ENCODE measurements at places on chromosomes 16 and 17.

- no peak for DNase-seq
These were observed 42.0 kb upstream of the TMC5 start for GRCh38 chr16:19375561-19376158.

GRCh38 chr17:16888413-16889087 is 83.4 kb downstream of the TNFRSF13B start:
- no peak for DNase-seq

DNA sequence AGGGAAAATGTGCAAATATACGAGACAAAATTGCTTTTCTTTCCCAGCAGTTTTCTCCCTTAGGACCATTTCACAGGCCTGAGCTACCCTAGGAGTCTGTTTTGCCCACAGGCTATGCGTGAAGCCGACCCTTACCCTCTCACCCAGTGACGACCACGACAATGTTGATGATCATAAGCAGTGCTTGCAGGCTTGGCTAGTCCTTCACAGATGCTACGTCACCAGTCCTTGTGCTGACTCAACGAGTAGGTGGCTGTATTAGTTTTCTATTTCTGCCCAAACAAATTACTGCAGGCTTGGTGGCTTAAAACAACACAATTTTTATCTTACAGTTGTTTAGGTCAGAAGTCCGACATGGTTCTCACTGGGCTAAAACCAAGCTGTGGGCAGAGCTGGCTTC is 574.6 kb upstream of the HSBP1 start:
- DNase-seq: no peak

GRCh38 chr16:24858219-24859041 is 12.7 kb downstream of the SLC5A11 start:
- no peak for DNase-seq

DNA sequence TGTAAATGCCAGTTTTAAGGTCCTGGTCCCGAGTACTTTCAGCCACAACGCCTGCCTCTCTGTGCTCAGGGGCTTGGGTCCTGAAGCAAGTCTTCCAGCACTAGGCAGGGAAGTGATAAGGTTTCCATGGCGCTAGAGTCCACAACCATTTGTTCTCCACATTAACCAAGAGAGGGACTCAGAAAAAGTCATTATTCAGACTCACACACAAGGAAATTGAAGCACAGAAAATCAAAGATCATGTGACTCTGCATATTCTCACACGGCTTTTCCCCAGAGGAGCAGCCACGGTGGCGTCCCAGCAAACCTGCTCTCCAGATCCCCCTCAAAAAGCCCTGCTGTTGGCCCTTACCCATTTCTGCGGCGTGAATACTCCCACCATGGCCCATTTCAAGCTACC is 9.7 kb downstream of the ENPP7 start:
- DNase-seq: no peak

GRCh38 chr17:67211742-67212141 is 33.3 kb downstream of the HELZ start:
- peak; percentile 27 for DNase-seq
